ENCODE measurements at places on chromosomes 16 and 17.

DNA sequence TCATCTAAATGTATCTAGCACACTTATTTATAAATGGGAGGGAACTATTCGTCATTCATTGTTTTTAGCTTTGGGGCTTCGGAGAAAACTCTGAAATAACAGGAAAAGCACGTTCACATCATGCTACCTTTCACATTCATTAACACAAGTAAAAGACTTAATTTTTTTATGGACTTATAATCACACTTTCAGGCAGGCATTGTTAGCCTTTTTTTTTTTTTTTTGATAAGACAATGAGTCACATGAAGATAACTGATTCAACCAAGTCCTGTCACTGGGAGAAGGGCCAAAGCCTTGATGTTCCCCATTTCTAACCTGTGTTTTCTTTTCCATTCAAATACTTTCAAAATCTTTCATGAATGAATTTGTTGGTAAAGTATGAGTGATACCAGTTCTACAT, 631.3 kb upstream of the CA10 start:
- no peak for DNase-seq

- DNase-seq: no peak
Measured at GRCh38 chr16:49128740-49129139, 152.9 kb downstream of the CBLN1 start.

- DNase-seq: peak; percentile 45
Measured at GRCh38 chr16:70576431-70577255, 53.0 kb downstream of the SF3B3 start.

DNA sequence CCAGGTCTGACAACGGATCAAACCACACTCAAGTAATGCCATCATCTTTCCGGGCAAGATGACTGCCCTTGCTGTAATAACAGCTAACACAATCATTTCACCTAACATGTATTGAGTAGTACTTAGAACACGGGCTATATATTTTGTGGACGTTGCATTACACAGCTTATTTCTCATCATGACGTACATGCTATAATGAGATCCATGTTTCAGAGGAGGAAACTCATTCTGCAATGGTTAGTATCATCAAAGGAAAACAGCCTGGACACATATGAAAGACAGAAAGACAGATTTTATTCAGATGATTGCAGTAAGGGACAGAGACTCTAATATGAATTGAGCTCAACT, 446.7 kb downstream of the HS3ST3B1 start:
- no peak for DNase-seq

Data from cerebellar cortex (tissue), 1 donor.